ENCODE measurements at places on chromosomes 3 and 15.
A peak's percentile ranks its signal among the peaks of the same experiment; 100 is the strongest.

- no peak for DNase-seq
These were observed 101.6 kb downstream of the SLC25A26 start for GRCh38 chr3:66322436-66322835.

- no peak for DNase-seq
These were observed 129.6 kb downstream of the ADAMTS17 start for GRCh38 chr15:100211855-100212850.

DNA sequence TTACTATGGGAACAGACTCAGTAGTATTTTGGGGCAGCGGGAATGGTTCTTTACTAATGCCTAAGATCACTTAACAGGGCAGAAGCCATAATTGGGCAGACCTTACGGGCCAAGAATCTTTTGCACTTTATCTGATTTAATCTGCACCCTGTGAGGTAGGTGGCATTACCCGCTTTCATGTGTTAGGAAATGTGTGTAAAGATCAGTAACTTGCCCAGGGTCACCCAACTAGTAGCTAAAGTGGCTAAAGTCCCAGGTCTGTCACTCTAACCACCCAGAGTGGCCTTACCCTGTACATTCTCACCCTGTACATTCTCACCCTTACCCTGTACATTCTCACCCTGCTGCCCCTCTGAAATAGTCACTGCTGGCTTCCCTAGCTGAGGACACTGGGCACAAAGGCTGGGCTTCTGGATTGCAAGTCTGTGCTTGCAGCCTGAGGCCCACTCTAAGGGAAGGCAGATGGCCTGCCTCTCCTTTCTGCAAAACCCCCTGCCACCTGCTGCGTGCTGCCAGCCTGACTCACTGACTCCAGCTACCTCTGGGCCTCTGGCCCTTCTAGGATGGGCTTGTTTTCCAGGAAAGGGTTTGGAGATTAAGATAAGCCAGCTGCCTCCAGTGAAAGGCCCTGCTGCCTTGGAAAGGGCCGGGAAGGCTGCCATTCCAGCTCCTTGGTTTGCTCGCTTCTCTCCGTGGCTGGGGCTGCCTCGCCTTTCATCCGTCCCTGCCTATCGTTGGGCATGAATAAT lies 37.5 kb upstream of the MYZAP start:
- no peak for DNase-seq

DNA sequence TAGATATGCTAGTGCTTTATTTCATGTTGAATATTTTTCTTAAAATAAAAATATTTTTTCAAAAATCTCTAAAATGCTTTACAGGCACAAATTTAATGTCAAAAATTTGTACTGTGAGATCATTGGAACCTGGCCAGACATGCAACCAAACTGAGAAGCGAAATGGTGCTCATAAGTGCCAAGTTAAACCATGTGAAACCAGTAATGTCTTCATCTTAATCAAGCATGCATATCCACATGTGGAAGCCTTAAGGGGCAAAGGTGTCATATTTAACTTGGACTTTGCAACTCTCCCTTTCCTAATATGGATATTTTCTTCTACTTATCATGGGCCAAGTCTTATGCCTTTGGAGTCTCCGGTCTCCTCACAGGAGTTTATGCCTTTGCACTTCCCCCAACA lies 208.9 kb upstream of the COL8A1 start:
- no peak for DNase-seq

- no peak for DNase-seq
These were observed 56.3 kb downstream of the KLF15 start for GRCh38 chr3:126300761-126301481.

- DNase-seq = no peak
These were observed 9.6 kb upstream of the MUSTN1 start for GRCh38 chr3:52844290-52844975.

DNA sequence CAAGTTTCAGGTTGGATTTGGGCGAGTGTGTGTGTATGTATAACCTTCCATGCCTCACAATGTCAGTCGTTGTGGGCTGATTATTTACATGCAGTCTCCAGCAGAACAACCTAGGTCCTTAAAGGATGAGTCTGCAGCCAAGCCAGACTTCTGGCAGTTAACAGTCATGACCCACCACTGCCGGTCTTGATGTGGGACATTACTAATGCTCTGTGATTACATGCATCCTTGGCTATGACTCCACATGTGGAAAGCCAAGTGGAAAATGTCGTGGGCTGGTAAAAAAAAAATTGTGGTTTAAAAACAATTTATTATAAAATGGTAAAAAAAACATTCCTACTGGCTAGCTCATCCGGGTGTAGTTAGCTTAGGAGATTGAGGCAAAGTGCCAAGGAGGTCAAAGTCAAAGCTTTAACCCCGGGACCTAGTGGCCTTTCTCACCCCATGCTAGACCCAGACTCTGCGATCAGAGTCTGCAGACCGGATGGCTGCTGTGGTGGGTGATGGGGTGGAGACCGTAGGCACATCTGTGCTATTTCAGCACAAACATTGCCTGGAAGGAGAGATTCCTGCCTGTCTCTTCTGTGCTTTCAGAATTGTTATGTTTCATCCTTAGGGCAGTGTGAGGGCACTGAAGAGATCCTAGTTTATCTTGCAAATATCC lies 6.8 kb downstream of the RARRES1 start:
- peak; percentile 97 for DNase-seq

GRCh38 chr15:89195836-89196235 lies 25.5 kb downstream of the RLBP1 start:
- DNase-seq = peak; percentile 52

DNA sequence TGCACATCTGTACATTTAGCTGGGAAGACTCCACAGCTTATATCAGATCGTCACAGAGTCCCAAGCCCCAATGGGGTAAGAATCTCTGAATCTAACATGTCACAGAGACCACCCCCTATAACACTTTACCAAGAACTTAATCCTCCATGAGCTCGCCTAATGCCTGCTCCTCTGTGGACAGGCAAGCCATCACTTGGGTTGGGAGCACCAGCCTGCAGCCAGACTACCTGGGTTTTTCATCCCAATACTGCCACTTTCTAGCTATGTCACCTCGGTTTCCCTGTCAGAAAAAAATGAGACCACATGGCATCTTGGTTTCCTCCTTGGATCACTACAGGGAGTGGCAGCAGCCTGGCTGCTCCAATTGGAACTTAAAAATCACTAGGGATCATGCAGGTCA lies 277.9 kb upstream of the TLE3 start:
- DNase-seq = no peak

GRCh38 chr3:184428561-184429175 lies 48.8 kb downstream of the CHRD start:
- DNase-seq = peak; percentile 27

- DNase-seq = peak; percentile 85
These were observed 57.1 kb upstream of the POU1F1 start for GRCh38 chr3:87333393-87333892.

- no peak for DNase-seq
These were observed 3.2 kb upstream of the FBXL22 start for GRCh38 chr15:63593705-63594671.

DNA sequence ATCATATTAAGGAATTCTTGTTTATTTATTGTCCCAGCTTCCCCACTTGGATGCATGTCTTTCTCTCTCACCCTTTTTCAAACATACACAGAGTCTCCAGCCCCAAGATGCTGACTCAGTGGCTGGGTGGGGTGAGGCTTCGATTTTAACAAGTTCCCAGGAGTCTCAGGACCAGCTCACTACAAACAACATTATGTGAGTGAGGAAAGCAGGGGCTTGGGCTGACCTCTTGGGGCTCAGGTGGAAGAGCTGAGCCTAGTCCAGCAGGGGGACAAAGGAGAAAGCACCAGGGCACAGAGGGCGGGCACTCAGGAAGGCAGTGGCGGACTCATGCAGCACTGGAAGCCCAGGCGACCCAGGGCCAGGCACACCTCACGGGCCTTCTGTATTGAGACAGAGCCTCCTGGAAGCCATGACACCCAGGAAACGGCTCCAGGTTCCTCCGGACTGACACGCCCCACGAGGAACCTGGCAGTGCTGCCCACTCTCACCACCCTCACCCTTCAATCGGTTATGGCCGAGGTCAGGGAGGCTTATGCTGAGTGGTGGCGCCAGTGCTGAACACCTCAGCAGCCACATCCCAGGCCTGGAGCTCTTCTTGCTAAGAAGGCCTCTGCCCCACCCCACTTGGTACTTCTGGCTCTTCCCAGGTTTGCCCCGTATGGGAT lies 97.4 kb downstream of the LRIG1 start:
- no peak for DNase-seq

DNA sequence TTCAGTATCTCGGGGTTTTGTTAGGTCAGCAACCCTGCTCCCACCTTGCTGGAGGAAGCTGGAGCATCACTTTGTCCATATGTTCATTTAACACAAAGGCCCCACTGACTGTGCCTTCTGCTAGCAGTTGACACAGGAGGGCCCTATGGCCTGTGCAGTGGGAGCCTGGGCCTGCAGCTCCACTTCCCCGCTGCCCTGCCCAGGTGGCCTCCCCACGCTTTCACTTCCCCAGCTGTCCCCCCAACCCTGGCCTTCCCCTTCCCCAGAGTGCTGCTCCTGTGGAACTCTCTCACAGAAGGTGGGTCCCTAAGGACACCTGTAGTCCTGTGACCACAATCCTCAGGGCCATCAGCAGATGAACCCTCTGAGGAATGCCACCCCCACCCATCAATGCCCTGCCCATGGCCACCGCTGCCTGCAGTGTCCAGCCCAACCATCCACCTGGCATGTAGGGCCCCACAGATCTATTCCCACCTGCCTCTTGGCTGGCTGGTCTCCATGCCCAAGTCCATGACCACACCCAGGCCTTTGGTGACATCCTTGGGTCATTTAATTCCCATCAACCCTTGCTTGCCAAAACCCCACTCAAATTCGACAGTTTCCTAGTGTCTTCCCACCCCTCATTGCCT lies 13.5 kb downstream of the TBC1D21 start:
- DNase-seq = no peak

DNA sequence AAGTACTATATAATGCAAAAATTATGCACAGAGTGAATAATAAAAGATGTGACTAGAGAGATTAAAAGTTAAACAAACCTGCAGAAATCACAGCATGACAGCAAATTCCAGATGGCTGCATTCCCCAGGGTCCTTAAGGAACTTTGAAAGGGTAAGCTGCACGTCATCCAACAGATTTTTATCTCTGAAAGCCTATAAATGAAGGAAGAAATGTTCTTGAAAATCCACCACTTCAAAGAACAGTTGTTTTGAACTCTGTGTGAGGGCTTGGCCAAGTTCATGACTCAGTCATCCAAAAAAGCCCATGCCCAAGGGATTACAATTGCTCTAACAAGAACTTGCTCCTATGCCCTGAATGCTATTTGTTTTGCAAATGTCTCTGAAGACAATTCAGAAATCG lies 603.6 kb downstream of the PLOD2 start:
- no peak for DNase-seq

DNA sequence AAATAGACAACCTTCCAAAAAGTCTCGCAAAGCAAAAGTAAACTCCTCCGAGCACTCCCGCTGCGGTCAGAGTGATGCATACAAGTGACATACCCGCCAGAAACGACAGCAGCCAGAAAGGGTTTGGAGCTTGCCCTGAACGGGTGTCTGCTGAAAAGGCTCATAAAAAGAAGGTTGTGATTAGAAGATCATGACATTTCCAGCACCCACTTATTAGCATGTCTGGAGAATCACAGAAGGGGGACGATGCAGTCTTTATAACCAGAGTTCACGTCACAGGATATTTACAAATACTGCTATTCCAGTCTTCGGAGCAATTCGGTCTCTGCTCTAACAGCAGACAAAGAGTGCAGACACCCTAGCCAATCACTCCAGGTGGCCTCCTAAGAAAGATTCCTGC lies 59.1 kb upstream of the FRMD4B start:
- DNase-seq = peak; percentile 17

- DNase-seq = peak; percentile 62
These were observed 86.7 kb downstream of the VGLL4 start for GRCh38 chr3:11556851-11557644.

GRCh38 chr3:10333349-10333650 lies 12.4 kb upstream of the SEC13 start:
- no peak for DNase-seq
